Right lobe of liver (tissue), 6 donors: ENCODE measurements at places on chromosomes 2 and 18. TPM values are rescaled to one million over a fixed set of nuclear protein-coding genes. Genes with fewer than 3 reads are reported as not detected.

RTP5 gene
- not detected for total RNA-seq

MYL1 gene
- not detected for total RNA-seq

NTSR2 gene
- total RNA-seq, result not detected

VWC2L gene
- total RNA-seq, result not detected

UGT1A8 gene
- 2.5 TPM for total RNA-seq

FSIP2 gene
- 0.09 TPM for total RNA-seq

KCNG2 gene
- total RNA-seq, result not detected

RESP18 gene
- total RNA-seq, result not detected

SDC1 gene
- total RNA-seq, result 443 TPM

AQP12A gene
- not detected for total RNA-seq

SP140 gene
- 0.43 TPM for total RNA-seq

IL1F10 gene
- not detected for total RNA-seq

ALPG gene
- total RNA-seq, result not detected

ST8SIA3 gene
- 0.06 TPM for total RNA-seq

REG3G gene
- total RNA-seq, result not detected

TSN gene
- total RNA-seq, result 26.9 TPM

ADD2 gene
- not detected for total RNA-seq

TUBA3E gene
- not detected for total RNA-seq

CHST10 gene
- 0.88 TPM for total RNA-seq
